Peyer's patch (tissue), 4 donors: ENCODE measurements at places on chromosomes 12 and 14. TPM values are rescaled to one million over a fixed set of nuclear protein-coding genes. Genes with fewer than 3 reads are reported as not detected.

Gene TMTC2
- total RNA-seq: 19.8 TPM

Gene FICD
- total RNA-seq: 6.0 TPM

Gene CMA1
- not detected for total RNA-seq

Gene APOF
- not detected for total RNA-seq

Gene OTOGL
- 1.7 TPM for total RNA-seq

Gene CLEC7A
- total RNA-seq: 2.8 TPM

Gene PTPRO
- total RNA-seq: 1.2 TPM

Gene AQP2
- not detected for total RNA-seq

Gene CHFR
- total RNA-seq: 125 TPM

Gene TAS2R50
- total RNA-seq: not detected

Gene STAT6
- 395 TPM for total RNA-seq
